ENCODE measurements at places on chromosomes 5 and 9.

GRCh38 chr5:94908889-94909480 is 290.5 kb downstream of the SLF1 start:
- DNase-seq, result peak; percentile 61

DNA sequence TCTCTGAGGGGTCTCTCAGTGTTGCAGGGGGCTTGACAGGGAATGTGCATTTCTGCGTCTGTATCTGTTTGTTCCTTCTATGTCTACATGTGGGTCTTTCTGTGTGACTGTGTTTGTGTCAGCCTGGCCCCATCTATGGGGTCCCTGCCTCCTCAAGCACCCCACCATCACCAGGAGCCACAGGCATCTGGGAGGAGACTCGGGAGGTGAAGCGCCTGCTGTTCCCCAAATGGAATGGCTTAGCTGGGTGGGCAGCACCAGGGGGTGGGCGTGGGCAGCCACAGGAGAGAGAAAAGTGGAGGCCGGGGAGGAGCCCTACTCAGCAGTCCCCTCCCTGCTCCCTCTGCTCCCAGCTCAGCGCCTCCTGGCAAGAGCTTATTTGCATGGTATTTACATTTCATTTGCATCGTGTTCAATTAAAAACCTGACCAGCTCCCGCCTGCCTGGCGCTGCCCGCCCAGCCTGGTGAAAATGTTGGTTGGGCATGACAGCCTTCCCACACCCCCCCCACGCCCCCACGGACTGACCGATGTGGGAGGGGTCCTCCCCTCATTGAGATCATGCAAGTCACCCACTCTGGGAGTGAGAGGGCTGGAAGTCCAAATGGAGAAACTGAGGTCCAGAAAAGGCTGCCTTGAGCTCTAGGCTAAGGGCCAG is 50.5 kb downstream of the CXXC5 start:
- peak; percentile 82 for DNase-seq

GRCh38 chr9:93052791-93053540 is 5.5 kb upstream of the SUSD3 start:
- no peak for DNase-seq

- DNase-seq, result no peak
These were observed 303.9 kb downstream of the DMRT2 start for GRCh38 chr9:1354086-1354485.
